ENCODE measurements at places on chromosomes 3 and 15.

DNA sequence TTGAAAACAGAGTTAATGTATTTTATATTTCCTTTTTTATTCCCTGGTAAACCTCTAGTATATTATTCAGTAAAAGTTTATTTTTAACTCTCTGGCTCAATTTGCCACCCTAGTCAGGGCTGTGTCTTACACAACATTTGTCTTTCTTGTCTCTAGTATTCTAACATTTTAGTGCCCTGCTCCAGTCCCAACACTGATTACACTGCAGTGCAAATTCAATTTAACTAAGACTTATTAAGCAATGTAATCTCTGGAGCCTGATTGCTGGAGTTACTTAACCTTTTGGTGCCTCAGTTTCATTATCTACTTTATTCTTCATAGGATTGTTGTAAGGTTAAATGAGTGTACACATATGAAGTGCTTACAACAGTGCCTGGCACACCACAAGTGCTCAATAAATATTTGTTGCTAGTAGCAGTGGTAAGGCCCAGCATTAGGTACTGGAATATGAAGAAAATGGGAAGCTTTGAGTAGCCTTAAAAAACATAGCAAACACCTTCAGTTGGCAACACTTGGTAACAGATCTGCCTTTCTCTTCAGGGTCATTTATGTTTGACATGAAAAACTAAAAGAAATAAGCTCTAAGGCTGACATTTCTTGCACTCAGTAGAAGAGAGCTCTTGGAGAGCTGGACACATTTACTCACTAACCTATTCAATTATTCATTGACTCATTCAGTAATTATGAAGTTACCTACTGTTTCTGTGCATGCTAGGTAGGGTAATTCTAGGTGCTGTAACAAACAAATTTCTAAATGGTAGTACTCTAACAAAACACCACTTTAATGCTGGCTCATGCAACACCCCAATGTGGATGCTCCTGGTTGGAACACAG is 364.5 kb upstream of the EPHA3 start:
- DNase-seq = no peak

DNA sequence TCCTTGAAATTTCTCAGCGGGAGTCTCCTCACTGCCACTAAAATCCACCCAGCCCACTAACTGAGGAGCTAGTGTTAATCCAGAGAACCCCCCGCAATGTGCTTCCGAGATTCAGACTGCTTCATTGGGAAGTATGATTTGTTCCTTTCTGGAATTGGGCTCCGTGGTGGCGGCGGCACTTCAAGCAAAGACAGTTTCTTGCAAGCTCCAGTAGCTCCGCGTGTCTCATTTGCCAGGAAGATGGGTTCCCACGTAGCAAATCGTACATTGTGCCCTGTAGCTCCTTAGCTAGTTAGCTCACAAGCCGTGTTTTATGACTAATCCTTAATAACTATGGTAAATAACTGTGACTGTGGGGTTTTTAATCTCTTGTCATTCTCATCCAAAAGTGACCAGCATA is 45.4 kb downstream of the SLC6A1 start:
- no peak for DNase-seq

- DNase-seq = no peak
Measured at GRCh38 chr3:33144433-33144832, 30.6 kb downstream of the CRTAP start.

- no peak for DNase-seq
Measured at GRCh38 chr3:33855884-33856546, 57.6 kb downstream of the PDCD6IP start.

DNA sequence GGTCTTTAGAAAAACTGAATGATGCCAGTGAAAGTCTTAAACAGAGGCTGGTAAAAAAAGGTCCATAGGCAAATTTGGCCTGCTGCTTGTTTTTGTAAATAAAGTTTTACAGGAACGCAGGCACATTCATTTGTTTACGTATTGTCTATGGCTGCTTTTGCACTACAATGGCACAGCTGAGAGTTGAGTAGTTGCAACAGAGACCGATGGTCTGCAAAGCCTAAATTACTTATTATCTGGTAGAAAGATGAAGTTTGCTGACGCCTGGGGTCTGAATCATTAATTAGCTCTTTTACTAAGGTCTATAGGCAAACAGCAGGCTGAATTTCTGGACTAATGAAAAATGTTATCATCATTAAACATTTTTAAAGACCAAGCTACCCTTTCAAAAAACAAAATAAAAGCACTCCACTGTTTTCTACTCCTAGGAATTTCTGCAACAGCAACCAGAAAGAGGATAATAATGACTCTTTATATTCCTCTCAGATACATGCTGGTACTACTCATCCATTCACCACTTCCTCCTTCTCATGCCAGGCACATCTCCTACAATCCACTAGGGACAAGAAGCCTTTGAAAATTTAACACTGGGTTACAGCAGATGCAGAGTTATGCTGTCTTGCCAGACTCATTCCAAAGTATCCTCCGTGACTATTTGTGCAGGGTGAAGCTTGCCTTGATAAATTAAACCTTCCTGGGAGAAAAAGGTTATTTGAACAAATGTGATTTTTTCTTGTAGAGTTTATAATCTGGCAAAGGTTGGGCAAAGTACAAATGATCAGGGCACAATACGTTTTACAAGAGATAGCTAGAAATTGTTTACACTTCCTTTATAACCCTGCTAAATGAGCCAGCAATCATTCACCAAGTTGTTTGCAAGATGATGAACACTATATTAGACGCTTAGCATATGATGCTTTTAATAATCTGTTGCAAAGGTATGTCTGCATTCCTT is 6.0 kb downstream of the GATM start:
- no peak for DNase-seq

GRCh38 chr3:9930804-9931418 is 2.7 kb upstream of the CRELD1 start:
- no peak for DNase-seq
